ENCODE measurements at places on chromosomes 5 and 9.

DNA sequence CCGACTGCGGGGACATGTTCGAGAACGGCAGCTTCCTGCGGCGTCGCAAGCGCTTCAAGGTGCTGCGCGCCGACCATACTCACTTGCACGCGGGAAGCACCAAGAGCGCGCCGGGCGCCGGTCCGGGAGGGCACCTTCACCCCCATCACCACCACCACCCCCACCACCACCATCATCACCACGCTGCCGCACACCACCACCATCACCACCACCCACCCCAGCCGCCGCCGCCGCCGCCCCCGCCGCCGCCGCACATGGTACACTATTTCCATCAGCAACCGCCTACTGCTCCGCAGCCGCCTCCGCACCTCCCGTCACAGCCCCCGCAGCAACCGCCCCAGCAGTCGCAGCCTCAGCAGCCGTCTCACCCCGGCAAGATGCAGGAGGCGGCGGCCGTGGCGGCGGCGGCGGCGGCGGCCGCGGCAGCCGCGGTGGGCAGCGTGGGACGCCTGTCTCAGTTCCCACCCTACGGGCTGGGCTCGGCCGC is 514 bp downstream of the FOXB2 start:
- no peak for DNase-seq

DNA sequence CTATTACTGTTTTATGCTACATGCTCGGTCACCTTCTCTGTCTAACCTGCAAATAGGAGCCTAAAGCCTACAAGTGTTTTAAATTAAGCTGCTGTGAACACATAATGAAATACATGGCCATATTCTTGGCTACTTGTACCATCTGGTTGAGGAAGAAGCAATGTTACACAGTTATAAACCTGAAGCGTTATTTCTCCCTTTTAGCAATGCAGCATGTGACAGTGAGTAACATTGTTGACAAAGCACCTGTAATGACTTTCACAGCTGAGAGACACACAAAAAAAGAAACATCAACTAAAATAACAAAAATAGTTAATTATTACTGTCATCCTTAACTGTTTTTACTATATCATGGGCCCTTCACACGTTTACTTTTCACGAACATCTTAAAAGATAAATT is 146.9 kb downstream of the RORB start:
- DNase-seq = no peak

GRCh38 chr5:50441493-50441955 is 436 bp upstream of the EMB start:
- DNase-seq = no peak

DNA sequence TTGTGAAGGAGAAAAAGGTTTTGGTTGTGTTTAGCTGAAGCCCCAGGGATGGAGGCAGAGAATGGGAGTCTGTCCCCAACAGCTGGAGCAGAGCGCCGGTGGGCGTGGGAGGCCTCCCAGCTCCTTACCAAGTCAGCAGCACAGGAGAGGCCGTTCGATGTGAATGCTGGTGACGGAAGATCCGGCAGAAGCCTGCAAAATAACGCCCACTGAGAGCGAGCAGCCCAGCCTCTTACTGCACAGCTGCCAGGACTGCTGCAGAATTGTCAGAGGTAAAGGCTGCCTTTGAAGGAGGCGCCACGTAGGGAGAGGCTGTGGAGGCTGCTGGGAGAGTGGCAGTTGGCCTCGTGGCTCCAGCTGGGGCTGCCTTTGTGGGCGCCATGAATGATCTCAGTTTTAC is 26.2 kb downstream of the ANGPTL2 start:
- no peak for DNase-seq

DNA sequence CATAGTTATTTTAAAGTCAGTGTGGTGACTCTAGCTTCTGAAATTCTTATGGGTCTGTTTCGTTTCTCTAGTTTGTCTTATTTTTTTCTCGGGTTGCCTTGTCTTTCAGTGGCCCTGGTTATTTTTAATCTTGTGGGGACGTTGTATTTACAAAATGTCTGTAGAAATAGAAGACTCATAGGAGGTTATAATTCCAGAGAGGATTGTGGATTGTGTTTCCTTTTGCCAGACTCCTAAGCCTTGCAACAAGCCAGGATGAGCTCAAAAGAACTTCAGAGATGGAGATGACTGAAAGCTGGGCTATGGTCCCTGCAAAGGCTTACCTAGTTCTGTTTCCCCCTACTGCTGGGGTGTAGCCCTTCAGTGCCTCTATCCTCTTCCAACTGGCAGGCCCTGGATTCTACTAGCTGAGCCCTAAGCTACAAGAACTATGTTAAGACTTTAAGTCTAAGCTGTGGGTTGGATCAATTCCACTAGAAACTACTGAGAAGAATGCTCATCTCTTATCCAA is 32.2 kb upstream of the LECT2 start:
- DNase-seq = no peak

GRCh38 chr5:159972538-159973362 is 36.2 kb upstream of the TTC1 start:
- DNase-seq = no peak

DNA sequence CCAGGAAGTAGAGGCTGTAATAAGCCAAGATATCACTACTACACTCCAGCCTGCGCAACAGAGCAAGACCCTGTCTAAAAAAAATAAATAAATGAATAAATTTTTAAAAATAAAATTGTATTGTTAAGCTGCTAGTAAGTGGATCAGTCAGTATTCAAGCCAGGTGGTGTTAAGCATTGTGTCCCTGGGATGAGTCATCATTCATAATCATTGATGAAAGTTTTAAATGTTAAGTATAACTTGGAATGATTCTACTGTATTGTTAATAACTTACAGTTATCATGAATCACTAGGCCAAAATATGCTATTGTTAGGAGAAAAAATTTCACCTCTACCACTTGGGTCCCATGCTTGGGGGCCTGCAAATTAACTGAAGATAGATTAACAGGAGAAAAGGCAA is 38.2 kb downstream of the MED10 start:
- no peak for DNase-seq

DNA sequence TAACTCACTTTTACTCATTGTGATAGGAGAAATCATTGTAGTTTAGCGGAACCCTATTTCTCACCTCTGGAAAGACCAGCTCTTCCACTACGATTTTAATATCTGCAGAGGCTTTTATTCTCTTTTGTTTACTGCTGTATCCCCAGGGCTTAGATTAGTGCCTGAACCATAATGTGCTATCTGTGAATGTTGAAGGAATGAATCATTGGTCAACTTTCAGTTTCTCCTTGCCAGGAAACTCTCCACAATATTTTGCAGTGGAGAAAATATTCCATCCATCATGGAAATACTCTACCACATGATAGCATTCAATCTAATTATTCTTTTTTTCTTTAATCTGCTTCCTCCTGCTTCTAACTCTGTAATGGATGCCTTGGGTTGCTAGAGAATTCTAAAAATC is 263.5 kb upstream of the PTPRD start:
- DNase-seq = no peak

DNA sequence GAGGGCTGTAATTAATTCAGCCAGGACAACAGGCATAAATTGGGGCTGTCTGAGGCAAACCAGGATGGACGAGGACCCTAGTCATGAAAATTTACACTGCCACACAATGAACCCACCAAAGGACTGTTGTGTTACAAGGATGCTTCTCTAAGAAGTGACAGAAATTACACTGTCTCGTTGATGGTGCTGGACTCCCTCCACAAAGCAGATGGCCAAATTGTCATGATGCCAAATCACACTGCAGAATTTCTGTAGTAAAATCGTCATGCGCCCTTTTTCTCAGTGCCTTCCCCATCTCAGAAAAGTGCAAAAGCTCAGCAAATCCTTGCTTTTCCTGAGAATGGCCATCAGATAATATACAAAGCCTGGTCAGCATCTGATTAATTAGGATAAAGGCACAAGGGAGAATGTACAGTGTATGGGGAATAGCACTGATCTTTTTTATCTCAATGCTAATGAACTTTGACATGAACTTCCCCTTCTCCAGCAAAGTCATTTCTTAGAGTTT is 545.8 kb downstream of the CSNK1G3 start:
- peak; percentile 34 for DNase-seq

DNA sequence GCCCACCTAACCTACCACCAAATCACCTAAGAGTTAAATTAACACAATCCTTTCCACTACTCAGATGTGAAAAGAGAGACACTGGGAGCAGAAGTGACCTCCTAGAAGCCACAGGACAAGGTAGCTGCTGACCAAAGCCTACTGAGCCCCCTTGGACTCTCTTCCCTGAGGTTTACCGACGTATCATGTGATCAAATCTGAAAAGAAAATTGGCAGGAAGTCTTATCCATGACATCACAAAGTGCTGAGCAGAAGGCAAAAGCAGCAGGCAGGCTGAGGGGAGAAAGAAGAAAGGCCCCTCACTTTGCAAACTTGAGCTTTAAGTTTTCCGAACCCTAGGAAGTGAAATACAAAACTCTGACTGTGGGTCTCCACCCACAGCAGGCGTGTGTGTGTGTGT is 11.1 kb downstream of the PRELID2 start:
- DNase-seq = no peak

- no peak for DNase-seq
Measured at GRCh38 chr5:98349251-98349989, 424.0 kb upstream of the RGMB start.

GRCh38 chr5:150411245-150411979 is 1.3 kb downstream of the CD74 start:
- DNase-seq = peak; percentile 48

DNA sequence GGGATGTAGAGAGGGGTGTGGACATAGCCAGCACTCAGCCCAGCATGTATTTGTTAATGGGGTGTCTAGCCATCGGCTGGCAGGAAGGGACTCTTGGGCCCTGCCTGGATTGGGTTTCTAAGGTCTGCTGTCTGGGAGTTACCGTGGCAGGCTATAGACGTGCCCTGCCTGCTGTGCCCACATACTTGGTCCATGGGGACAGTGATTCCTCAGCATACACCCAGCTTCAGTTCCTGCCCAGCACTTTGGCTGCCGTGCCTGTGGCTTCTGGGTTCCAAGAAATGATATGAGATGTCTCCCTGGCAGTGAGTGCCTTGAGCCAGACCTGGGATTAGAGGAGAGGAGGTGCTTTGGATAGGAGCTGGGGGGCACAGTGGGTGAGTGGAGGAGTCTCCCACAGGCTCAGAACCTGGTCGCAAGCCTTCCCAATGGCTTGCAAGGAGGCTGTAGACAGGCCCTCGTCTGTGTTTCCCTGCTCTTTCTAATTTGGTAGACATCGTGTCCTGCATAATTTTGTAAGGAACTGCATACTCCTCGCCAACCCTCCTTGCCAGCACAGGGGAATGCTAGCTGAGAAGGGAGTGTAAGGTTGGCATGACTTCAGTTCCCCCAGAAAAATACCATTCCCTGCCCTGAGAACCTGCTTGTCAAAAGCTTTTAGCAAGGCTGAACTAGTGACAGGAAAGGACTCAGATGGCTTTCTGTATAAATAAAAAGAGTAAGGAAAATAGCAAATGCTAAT is 287.9 kb downstream of the ZSWIM6 start:
- DNase-seq = peak; percentile 66

DNA sequence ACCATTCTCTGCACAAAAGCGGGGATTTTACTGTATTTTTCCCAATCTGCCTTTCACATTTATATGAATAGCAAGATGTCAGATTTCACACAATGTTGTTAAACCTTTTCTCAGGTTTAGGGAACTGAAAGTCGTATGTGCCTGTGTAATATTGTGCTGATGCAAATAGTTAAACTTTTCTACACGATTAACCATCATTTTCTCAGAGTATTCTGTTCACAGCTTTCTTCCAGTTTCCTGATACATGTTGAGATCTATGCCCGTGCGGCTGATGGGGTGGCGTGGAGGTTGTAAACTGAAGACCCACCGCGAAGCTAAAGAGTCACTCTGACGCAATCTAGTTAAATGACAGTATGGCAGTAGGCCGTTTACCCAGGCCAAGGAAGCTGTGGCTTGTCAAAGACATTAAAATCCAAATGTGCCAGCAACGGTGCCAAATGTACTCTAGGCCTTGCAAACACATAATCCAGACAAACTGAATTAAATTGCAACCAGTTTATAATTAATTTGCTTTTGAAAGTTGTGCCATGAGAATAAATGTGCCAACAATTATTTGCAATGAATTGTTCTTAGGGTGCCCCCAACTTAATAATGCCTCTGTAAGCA is 145.7 kb downstream of the EBF1 start:
- no peak for DNase-seq

- no peak for DNase-seq
Measured at GRCh38 chr5:151196556-151197290, 27.2 kb downstream of the CCDC69 start.

- DNase-seq = no peak
Measured at GRCh38 chr5:40240111-40240510, 439.6 kb upstream of the PTGER4 start.

GRCh38 chr5:136638084-136638483 is 272.7 kb upstream of the TRPC7 start:
- DNase-seq = no peak

- no peak for DNase-seq
Measured at GRCh38 chr9:128163523-128164306, 3.6 kb downstream of the BBLN start.

DNA sequence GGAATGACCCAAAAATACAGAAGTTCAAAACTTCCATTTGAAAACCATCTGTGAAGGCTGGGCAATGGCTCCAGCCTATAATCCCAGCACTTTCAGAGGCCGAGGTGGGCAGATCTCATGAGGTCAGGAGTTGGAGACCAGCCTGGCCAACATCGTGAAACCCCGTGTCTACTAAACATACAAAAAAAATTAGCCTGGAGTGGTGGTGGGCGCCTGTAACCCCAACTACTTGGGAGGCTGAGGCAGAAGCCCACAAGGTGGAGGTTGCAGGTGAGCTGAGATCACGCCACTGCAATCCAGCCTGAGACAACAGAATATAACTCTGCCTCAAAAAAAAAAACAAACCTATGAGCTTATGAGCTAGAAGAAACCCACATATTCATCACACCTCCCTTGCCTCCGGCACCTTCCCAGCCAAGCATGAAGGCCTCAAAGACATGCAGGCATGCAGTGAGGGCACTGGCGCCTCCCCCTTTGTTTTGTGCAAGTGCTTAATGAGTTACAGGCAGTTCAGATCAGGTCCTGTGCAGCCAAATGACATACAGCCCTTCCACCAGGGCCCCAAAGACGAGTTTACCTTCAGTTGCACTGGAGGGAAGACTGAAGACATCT is 9.9 kb downstream of the HNRNPH1 start:
- DNase-seq = no peak

- DNase-seq = no peak
Measured at GRCh38 chr9:92328225-92328624, 2.5 kb downstream of the CENPP start.

GRCh38 chr9:5089737-5090136 is 95.7 kb downstream of the INSL6 start:
- DNase-seq = no peak

DNA sequence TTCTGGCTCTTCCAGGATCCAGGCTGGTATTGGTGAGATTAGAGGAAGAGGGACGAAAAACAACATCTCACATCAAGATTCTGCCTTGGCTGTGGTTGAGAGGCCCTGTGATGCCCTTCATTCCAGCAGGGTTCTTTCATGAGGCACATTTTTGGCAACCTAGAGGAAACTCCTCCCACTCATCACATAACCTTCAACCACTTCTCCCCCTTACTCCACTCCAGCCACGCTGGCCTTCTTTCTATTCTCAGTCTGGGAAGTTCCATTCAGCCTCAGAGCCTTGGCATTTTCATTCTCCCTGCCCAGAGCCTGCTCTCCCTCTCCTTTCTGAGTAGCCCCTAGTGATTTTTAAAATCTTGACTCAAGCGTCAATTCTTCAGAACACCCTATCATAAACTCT is 337.5 kb downstream of the ZSWIM6 start:
- no peak for DNase-seq
